ENCODE measurements at places on chromosomes 13 and 19.

GRCh38 chr13:42495751-42496150 is 78.2 kb upstream of the TNFSF11 start:
- no peak for DNase-seq

- DNase-seq, result no peak
These were observed 55.9 kb downstream of the STARD13 start for GRCh38 chr13:33229446-33230177.

DNA sequence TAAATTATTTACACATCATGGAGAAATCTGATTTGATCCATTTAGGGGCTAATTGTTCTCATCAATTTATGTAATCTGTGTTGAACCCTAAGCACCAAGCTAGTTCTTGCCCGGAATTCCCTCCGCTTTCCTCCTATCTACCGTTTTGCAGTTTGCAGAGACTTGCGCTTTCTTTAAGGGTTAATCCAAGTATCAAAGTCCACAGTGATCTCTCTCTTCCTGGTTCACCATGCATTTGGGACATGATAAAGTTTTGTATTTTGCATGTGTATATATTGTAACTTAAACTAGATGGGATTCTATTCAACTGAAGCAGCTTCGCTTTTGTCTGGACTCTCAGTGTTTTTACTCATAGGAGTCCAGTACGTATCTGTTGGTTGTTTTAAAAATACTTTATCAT is 13.8 kb upstream of the KLF5 start:
- DNase-seq, result no peak

- no peak for DNase-seq
These were observed 8.1 kb upstream of the RABAC1 start for GRCh38 chr19:41967054-41967783.

GRCh38 chr13:51846756-51847155 is 1.8 kb upstream of the TMEM272 start:
- no peak for DNase-seq

DNA sequence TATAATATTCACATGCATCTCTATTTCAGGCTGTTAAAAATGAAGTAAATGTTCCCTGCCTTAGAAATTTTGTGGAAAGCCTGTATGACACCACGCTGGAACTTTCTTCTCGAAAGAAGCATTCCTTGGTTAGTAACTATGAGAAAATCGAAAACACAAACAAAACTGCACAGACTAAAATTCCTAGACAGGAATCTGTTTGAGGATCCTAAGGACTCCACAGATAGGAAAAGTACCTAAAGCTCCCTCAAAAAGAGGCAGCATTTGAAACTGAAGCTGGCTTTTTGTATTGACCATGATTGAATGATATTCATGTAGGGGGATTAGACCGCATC is 103.4 kb downstream of the FRY start:
- DNase-seq, result no peak

DNA sequence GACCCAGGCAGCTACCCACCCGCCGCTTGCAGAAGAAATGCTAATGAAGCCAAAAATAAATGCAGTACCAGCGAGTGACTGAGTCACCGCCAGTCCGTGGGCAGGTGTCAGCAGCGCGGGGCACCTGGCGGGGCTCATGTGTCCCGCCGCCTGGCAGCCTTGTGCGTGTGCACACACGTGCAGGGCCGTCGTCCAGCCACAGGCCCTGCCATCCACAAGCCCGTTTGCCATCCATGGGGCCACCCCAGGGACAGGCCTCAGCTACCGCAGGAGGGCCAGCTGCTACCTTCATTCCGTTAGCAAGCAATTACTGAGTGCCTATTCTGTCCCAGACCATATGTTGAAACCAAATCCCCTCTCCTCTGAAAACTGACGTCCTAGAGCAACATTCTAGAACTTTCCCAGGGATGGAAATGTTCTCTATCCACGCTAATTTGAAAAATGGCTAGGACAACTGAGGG is 20.5 kb downstream of the NCAN start:
- DNase-seq, result no peak

GRCh38 chr13:37059848-37060192 is 332 bp upstream of the SUPT20H start:
- DNase-seq, result no peak

DNA sequence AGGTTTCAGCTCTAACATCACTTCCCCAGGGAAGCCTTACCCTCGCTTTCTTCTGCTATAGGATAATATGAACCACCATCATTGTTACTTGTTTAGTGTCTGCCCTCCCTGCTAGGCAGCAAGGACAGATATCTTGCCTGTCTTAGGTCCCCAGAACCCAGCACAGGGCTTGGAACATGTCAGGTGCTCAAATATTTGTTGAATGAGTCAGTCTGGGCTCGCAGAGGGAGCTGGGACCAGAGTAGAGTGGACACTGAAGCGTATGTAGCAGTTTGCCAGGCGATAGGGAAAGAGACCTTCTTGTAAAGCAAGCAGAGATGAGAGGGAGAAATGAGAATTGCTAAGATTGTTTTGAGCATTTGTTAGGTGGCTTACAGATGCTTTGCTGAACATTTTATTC is 11.7 kb downstream of the BCKDHA start:
- no peak for DNase-seq

Data from CD8-positive, alpha-beta memory T cell (primary cell).